ENCODE measurements at places on chromosomes 5 and 9.
A peak's percentile ranks its signal among the peaks of the same experiment; 100 is the strongest.

DNA sequence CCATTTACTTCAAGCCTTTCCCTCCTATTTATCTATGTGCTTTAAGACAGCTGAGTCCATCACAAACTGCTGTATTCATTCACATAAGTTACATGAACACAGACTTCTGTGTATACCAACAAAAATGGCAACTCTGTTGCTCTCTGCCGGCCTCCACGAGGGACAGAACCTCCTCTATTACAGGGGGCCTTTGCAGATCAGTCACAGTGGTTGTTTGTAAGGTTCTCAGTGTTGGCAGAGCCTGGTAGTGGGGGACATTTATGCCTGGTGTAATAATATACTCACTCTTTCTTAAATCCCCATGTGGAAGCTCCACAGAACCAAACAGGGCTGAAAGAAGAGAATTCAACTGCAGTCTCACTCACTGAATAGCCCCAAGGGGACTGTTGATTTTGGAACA, 76.5 kb downstream of the SLC1A1 start:
- no peak for DNase-seq

- DNase-seq, result no peak
Observed at GRCh38 chr5:149580808-149581191, 498 bp upstream of the ARHGEF37 start.

GRCh38 chr5:175343308-175343707, 100.7 kb downstream of the DRD1 start:
- no peak for DNase-seq

DNA sequence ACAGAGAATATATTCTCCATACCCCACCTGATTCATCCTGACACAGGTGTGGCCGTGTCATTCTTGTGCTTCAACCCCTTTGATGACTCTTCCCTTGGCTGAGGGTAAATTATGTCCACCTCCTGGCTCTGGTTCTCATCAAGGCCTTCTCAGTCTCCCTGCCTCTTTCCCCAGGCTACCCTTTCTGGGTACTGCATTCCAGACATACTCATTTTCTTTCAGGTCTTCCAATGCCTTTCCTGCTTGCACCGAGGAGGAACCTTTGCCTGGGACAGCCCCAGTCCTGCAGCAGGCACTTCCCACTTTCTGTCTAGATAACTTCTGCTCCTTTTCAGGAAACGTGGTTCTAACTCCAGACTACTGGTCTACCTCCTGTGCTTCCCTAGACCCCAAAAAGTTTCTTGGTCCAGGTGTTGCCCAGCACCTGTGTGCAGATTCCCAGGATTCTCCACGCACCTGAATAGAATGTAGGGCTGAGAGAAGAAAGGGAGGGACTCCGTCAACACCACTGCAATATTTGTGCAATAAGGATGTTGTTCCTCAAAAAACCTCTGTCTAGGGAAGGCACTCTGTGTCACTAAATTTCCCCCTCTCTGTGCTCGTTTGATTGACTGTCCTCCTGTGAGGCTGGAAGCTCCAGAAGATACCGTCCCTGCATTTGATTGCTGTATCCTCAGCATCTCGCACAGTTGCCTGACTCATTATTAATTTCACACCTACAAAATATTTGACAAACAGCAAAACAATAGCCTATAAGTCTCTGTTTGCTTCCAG, 255.4 kb upstream of the NFIL3 start:
- DNase-seq, result no peak

DNA sequence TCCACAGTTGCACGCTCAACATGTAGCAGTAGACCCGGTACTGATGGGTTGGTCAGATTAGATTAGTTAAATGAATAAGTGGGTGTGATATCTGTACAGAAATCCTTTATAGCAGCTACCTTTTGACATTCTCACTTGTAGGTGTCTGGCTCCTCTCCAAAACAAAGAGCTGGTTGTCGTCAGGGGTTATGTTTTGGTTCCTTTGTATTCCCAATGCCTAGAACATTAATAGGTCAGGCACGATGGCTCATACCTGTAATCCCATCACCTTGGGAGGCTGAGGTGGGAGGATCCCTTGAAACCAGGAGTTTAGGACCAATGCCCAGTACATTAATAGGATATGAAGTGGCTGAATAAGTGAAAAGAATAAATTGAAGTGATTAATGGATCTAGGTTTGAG, 182.1 kb downstream of the SNCAIP start:
- DNase-seq, result no peak

DNA sequence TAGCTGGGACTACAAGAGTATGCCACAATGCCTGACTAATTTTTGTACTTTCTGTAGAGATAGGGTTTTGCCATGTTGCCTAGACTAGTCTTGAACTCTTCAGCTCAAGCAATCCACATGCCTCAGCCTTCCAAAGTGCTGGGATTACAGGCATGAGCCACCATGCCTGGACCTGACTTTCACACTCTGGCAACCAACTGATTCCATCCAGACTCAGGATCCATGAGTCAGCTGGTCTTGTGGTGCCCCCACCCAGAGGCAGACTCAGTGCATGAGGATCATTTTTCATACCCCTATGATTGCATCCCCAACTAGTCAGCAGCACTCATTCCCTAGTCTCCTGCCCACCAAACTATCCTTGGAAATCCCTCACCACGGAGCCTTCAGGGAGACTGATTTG, 375.9 kb downstream of the ANXA1 start:
- DNase-seq, result no peak

GRCh38 chr5:106288979-106289378, 1381.8 kb downstream of the EFNA5 start:
- DNase-seq, result no peak

DNA sequence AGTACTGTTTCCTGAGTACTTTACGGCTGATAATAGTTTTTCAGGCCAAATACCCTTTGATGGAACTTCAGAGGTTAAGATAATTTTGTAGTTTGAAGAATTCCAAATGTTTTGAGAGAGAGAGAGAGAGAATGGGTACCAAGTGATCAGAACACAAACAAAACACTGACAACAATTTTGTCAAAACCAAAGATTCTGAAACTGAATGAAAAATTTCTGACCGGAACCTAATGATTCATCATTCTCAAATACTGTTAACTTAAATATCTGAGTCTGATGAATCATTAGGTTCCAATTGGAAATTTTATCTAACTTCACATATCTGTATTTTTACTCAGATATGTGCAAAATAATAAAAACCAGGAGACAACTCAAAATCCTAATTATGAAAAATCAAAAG, 4.0 kb downstream of the LMBRD2 start:
- DNase-seq, result no peak

GRCh38 chr9:101126556-101126955, 98.0 kb downstream of the PLPPR1 start:
- DNase-seq, result no peak

GRCh38 chr9:2281803-2282185, 266.6 kb downstream of the SMARCA2 start:
- no peak for DNase-seq

- DNase-seq, result no peak
Observed at GRCh38 chr9:126354887-126355770, 28.5 kb downstream of the MVB12B start.

DNA sequence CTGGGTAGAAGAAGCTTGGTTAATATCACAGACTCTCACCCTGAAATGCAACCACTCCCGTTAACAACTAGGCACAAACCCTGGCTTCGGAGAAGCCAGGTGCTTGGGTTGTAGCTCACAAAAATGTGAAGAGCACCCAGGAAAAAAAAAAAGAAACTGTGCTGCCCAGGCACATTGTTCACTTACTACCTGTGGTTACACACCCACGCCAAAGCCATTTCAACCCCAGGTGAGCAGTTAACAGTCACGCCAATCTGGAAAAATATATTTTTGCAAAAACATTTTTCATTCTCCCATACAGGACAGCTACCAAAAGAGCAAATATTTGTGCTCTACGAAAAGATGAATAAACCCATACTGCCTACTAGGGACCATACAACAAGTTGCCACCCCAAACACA, 49.2 kb downstream of the SIL1 start:
- DNase-seq, result no peak

DNA sequence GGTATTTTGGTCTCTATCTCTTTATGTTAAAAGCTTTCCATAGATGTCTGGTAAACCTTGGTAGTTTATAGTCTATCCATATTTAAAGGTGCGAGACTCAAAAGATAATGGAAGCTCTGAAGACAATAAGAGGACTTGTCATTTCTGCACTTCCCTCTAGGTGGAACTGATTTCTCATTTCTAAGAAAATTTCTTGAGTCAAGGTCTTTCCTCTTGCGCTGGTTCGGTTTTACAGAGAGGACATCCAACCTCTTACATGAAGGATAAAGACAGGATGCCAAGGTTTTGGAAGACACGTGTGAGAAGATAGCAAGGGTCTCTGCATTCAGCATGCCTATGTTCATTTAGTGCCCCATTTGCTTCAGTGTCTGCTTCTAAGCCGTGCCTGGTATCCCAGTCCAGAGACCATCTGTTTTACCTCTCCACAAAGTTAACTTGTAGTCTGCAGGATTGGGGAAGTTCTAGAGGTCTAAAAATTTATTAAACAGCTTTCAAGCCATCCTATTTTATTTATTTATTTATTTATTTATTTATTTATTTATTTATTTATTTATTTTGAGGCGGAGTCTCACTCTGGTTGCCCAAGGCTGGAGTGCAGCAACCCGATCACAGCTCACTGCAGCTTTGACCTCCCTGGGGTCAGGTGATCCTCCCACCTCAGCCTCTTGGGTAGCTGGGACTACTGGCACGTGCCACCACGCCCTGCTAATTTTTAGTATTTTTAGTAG, 41.6 kb downstream of the KIAA1191 start:
- DNase-seq, result peak; percentile 10

GRCh38 chr5:171311322-171312077, 2.5 kb downstream of the TLX3 start:
- no peak for DNase-seq

DNA sequence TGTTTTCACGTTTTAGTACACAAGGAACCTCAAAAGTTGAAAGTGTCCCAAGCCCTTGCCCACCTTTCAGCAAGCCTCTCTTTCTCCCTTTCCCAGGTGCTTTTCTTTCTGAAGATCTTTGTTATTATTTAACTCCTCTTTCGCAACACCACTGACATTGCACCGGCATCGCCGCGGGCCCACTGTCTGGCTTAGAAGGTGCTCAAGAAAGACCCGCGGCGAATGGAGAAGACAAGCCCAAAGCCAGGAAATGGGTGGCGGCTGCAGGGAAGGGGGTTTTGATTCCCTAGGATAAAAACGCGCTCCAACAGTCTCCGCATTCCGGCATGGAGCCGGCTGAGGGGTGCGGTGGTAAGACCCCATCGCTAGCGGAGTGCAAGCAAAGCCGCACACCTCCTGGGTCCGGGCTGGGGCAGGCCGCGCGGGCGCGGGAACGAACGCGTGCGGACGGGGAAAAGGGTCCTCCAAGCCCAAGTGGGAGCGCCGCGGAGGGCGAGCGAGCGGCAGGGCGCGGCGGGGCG, 404 bp upstream of the AFAP1L1 start:
- DNase-seq, result no peak

- no peak for DNase-seq
Observed at GRCh38 chr5:127060470-127060985, 12.8 kb downstream of the C5orf63 start.

DNA sequence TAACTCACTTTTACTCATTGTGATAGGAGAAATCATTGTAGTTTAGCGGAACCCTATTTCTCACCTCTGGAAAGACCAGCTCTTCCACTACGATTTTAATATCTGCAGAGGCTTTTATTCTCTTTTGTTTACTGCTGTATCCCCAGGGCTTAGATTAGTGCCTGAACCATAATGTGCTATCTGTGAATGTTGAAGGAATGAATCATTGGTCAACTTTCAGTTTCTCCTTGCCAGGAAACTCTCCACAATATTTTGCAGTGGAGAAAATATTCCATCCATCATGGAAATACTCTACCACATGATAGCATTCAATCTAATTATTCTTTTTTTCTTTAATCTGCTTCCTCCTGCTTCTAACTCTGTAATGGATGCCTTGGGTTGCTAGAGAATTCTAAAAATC, 263.5 kb upstream of the PTPRD start:
- DNase-seq, result no peak

DNA sequence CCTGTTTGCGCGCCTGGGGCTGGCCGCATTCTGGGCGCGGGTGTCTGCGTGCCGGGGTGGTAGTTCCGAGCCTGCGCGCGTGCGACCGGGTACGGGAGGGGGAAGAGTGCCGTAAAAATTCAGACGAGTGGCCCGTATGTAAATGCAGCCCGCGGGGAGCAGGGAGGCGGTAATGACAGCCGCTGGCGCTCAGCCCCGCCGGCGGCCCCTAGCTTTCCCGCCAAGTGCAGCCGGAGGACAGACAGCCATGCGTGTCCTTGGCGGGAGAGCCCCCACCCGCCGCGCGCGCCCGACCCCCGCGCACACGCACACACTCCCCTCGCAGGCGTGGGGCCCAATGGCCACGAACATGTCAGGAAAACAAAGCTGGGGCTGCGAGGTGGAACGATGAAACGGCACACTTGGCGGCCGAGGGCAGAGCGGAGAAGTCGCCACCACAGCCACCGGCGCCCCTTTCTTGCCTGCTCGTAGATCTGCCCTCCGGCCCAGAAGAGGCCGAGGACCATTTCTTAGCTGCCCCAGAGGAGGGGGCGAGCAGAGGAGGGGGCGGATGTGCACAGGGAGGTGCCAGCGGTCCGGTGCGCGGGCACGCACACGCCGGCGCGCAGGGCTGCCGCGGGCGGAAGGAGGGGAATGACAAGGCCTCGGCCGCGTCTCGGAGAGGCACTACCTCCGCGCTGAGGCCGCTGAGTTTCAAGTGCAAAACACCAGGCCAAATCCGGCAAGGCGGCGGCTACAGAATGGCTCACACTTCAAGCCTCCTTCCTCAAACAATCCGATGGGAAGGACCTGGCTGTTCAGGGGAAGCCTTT, 208.4 kb downstream of the MEF2C start:
- no peak for DNase-seq

DNA sequence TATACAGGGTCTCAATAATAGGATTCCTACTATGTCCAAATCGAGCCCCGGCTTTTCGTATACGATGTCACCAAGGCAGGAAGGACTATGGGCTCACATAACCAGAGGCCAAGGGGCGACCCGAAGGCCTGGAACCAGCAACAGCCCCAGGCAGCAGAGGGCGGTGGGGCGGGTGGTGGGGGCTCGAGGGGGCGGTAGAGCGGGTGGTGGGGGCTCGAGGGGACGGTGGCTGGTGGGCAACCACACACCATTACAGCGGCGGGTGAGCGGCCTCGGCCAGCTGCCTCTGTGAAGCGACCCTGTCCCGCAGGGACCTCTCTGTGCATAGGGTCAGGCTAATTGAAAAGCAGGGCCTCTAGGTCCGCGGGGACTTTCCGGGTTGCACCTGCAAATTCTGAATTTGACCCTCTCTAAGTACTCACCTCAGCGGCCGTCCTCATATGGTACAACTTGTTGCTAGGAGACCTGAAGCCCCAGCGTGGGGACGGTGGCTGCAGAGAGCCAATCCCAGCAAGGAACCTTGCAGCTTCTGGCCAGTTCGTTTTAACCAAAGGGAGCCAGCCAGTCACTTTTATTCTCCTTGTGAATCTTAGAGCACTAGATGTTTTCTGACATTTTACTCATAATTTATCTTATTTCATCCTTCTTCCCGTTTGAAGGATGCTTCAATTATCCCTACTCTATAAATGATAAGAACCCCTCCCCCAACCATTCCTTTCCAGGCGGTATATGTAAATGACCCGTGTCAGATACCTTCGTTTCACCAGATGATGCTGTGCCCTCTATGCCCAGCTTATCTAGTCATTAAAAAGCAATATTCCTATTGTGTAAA, at the start of gene NME5:
TSS of gene NME5 (minus strand) at position 480 of the 832 bp plus-strand sequence. CDS start 648 bp downstream, outside the sequence.
- DNase-seq, result peak; percentile 48

Measured in HCT116 (cell line).